NCI-H2029 treated with DMSO at 0.1 percent for 48 hours (cell line): ENCODE measurements at places on chromosomes 7 and 10.

DNA sequence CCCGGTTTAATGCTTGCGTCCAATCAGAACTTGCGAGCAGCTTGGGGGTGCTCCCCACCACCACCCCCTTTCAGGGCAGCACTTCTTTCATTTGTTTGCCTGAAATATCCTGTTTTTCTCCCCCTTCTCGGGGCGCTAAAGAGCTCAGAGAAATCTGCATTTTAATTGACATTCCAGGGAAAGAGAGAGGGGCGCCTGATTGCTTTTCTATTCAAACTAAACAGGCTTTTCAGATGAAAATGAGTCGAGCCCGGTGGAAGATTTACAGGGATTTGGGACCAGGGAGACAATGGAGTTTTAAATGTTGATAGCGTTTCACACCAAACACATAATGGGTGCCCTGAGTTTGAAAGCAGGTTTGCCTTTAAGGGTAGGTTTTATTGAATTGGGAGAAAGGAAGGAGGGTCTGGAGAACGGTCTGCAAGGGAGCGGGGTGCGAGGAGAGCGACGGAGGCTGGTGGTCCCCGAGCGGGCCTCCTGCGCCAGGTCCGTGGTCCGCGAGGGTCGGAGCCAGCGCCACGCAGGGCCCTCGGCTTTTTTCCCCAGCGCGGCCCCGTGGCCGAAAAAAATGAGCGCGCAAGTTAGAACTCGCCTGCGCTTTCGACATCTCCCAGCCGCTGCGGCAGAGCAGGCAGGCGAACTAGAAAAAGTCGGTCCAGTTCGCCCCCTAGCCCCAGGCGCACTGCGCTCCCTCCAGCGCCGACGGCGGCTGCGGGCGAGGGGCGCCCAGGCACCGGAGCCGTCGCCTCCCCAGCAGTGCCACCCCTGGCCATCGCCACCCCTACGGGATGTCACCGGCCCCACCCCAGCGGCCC lies 1.3 kb downstream of the FGFR2 start:
- no peak for DNase-seq

GRCh38 chr10:63008491-63008890 lies 124.6 kb upstream of the NRBF2 start:
- no peak for DNase-seq

- no peak for DNase-seq
Observed at GRCh38 chr10:132702601-132703418, 83.1 kb downstream of the NKX6-2 start.

GRCh38 chr10:61970182-61971002 lies 68.9 kb downstream of the ARID5B start:
- no peak for DNase-seq

DNA sequence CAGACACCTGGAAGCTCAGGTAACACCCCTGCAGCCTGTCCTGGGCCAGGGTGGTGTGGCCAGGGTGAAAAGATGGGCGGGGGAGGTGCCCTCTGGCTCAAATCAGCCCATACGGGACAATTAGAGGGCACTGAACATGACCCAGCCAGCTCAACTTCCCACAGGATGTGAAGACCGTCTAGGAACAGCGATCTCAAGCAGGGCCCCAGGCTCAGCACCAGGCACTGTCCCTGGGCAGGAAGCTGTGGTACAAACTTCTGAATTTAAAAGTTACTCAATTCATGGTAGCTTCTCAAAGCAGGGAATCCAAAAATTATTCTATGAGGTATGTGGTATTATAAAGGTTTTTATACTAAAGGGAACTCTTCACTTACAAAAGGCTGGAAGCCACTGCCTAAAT lies 5.1 kb upstream of the GRB10 start:
- DNase-seq = no peak

DNA sequence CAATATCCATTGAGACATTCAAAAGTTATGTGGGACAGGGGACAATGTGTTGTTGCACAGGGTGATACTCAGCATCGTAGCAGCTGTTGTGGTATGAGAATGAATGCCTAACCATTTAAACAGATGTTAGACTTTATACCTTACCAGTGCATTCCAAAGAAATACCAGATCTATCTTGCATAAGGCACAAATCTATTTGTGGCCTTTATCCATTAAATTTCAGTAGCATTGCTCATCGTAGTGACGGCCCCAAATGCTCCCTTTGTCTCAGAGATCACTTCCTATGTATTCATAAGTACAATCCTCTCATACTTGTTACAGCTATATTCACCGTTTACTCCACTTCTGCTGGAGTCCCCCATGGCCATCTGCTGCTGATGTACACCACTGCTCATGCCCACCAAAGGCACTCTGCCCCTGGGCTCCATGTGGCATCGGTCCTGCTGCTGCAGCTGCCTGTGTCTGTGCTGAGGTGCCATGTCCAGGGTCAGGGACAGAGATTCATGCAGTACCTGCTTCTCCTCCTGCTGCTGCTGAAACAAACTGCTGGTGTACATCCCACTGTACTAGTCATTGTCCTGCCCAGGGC lies 96.3 kb downstream of the CPED1 start:
- no peak for DNase-seq

GRCh38 chr7:36943591-36944435 lies 219.5 kb upstream of the AOAH start:
- DNase-seq = no peak

DNA sequence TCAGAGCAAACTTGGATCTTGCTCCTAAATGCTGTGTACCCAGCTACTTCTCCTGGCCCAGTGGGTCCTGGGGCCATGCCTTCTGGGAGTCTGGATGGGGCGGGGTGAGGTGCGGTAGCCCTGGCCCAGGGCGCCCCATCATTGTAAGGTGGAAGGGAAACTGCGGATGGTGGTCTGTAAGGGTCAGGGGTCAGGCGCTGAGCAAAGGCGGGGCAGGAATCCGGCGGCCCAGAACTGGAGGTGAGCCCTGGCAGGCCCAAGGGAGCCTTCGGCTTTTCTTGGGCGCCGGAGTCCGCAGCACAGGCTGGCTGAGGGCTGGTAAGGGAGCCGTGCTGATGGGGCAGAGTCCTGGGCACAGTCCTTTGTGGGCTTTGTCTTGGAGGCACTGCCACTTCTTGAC lies 66.5 kb upstream of the CTBP2 start:
- no peak for DNase-seq

DNA sequence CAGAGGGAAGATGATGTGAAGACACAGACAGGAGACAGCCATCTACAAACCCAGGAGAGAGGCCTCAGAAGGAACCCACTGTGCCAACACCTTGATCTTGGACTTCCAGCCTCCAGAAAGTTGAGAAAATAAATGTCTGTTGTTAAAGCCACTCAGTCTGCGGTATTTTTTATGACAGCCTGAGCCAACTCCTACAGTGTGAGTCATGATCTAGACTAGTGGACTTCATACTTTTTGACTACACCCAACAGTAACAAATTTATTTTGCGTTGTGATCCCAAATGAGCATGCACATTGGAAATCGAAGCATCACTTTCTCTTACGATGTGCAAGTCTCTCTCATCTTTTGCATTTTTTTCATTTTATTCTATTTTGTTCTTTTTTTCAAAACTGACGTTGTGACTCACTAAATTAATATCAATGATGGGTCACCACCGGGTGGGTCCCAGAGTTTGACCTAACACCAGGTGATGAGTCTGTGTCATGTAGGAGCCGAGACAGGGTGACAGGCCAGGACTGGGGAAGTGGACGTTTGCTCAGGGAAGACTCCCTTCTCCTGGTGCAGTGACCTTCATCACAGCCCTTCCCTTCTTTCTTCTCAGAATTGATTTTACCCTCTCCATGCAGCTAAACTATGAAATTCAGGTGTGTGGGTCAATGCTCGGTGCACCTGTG lies 28.9 kb downstream of the PHYH start:
- no peak for DNase-seq

GRCh38 chr10:15494850-15495506 lies 123.9 kb upstream of the FAM171A1 start:
- DNase-seq = no peak

DNA sequence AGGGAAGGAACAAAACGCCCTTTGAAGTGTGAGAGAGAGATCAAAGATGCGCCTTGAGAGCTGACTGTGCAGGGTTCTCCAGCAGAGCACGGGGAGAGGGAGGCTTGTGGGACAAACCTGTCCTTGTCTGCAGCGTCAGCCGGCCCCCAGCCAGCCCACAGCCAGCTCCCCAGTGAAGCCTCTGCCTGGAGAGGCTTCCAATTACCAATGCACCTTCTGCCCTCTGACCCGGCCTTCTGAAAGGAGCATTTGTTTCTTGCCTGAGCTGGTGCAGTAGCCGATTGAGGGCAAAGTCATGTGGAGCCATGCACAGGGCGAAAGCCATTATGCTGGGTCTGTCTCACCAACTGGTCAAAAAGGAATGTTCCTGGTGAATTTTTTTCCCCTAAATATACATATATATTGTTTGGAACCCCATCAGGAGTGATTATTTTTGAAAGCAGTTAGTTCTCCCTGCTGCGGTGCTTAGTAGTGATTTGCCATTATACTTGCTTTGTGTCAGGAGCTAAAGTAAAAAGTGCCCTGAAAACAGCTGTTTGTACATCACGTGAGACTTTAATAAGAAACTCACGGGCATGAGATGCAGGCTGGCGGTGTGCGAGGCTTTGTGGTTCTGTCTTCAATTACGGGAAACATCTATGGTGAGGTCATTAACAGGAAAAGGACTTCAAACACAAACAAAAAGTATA lies 268.6 kb downstream of the KLF6 start:
- no peak for DNase-seq

DNA sequence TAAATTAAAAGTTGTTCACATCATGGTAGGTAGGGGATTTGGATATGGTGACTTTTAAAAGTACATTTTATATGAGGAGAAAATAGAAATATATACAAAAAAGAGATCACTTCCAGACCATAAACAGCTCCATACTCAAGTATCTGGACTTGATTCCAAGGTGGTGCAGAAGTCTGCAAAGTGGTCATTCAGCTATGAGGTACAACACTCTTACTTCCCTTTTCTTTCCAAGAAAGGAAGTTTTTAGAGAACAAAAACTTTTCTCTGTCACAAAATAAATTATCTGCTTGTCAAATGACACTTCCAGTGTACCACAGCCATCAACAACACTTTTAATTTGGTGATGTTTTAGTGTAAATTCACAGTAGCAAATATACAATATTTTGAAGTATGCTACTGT lies 1013.5 kb downstream of the GATA3 start:
- no peak for DNase-seq

DNA sequence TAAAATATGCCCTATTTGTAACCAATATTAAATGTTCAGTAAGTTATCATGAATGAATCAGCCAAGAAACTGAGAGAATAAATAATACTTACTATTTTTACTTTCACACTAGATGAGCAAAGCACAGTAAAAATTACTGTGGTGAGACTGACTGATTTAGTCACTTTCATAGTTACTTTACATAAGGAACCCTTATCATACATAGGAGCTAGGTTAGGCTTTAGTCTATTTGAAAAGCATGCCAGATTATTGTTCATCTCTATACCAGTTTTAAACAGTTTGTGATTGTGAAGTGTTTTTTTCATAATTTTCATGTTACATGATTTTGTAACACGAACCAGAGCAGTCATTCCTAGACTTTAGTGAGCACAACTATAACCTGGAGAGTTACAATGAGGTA lies 80.7 kb upstream of the MAGI2 start:
- DNase-seq = no peak

GRCh38 chr10:84822931-84823630 lies 494.7 kb downstream of the CCSER2 start:
- no peak for DNase-seq

GRCh38 chr7:149292462-149292823 lies 30.4 kb downstream of the ZNF783 start:
- DNase-seq = no peak

DNA sequence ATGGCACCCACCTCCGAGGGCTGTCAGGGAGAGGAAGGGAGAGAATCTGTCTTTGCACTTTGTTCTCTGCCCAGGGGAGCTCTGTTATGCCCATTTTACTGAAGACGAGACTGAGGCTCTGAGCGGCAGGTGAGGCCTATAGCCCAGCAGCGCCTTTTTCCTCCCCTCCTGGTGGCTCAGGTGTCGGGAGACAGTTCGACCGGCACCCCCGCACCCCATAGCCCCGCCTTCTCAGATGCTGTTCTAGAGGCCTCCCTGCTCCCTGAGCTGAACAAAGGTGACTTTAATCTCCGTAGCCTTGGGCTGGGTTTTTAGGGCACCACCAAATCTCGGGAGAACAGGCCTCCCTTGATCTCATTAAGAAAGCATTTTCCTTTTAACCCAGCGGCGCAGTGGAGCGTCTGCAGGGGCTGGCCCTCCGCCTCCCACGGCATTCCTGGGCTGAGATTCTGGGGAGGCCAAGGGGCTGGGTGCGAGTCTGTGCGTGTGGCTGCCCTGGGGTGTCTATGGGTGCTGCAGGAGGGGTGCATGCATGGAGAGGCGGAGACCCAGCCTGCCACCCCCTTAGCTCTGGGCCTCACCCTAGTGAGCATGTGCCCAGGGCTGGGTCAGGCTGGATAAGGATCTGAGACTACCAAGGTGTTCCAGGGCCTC lies 3.3 kb downstream of the LFNG start:
- peak; percentile 55 for DNase-seq

DNA sequence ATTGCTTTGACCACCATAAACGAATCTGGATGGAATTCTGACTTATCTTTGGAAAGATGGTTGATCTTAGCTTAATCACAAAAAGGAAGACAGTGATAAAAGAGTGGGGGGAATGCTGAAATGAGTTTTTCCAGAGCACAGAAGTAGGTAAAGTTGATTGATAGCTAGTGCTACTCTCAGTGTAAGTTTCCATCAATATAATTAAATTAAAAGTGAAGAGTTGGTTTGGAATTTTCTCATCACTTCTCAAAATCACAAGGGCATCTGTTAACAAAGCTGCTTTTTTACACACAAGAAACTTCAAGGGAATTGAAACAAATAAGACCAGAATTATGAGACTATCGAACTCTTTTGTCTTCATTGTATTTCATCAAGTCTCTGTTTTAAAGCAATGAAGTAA lies 1217.3 kb downstream of the REEP3 start:
- DNase-seq = no peak

DNA sequence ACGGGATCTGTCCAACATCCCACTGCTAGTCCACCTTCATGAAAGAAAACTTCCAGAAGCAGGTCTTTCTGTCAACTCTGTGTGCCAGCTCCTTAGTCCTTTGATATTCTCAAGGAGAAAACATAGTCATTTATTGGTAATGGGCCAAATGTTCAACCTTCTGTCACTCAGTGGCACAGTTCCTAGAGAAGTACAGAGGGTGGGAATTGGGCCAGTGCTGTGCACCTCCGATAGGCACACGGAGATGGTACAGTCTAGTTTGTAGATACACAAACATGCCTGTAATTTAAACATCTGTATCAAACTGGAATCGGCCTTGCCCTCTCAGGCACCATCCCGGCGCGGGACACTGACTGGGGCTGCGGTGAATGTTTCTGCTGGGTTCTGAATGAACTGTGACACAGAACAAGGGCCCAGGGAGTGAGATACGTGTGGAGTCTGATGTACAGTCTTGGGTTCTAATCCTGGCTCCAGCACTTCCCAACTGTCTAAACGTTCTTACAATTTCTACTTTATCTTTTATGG lies 213.9 kb upstream of the SHH start:
- no peak for DNase-seq
